ENCODE measurements at places on chromosomes 7 and 10.

GRCh38 chr7:159064816-159065510, 79.7 kb downstream of the VIPR2 start:
- DNase-seq: no peak

DNA sequence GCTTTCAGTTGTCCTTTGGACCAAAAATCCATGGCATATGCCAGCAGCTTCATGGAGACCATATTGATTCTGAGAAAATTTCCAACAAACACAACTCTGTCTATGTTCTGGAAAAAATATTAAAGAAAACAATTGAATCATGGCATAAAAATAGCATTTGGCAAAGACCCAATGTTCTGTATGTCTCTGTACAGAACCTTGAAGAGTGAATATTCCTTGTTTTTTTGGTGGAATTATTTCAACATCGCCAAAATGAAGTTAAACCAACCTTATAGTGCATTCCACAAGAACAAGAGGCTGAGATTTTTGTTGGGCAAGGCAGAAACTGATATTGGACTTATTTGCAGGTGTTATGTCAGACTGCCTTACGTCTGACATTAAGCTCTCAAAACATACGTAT, 53.3 kb upstream of the SLC16A12 start:
- DNase-seq: no peak

- DNase-seq: peak; percentile 64
Measured at GRCh38 chr7:115782696-115783490, 247.7 kb downstream of the TFEC start.

- DNase-seq: no peak
Measured at GRCh38 chr10:112302335-112302734, 19.1 kb downstream of the TECTB start.

DNA sequence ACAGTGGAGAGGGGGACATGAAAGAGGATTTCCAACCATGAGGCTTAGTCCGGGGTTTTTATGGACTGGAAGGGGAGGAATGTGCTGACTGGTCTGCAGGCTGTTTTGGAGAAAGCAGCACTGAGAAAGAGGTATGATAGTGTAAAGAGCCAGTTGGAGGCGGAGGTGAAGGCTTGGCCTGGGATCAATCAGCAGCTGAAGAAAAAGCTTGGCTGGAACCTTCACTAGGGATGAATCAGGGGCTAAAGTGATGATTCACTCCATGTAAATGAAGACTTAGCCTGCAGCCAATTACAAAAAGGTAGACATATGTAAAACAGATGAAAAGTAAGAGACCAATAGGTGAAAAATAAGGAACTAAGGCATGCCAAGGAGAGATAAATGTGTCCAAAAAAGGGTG, 1382.6 kb downstream of the GATA3 start:
- DNase-seq: no peak

GRCh38 chr10:33155720-33156638, 178.5 kb downstream of the NRP1 start:
- no peak for DNase-seq

DNA sequence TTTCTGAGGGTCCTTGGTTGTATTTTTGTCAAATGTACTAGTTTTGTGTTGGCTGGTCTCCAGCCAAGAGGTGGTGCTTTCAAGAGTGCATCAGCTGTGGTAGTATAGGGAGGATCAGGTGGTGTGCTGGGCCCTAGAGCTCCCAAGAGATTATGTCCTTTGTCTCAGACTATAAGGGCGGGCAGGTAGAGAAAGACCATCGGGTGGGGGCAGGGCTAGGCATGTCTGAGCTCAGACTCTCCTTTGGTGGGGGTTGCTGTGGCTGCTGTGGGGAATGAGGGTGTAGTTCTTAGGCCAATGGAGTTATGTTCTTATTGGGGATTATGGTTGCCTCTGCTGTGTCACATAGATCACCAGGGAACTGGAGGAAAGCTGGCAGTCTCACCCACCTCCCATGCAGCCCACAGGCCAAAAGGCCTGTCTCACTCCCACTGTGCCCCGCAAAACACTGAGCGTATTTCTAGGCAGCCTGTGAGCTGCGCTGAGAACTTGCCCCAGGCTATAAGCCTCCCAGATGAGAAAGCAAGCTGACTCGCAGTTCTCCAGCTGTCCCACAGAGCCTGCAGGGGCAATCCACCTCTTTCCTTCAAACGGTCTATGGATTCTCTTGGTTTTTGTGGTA, 1066.7 kb downstream of the GRM8 start:
- no peak for DNase-seq

GRCh38 chr7:117951691-117952280, 78.5 kb upstream of the CTTNBP2 start:
- no peak for DNase-seq

GRCh38 chr7:88203401-88203800, 16.4 kb downstream of the SRI start:
- no peak for DNase-seq

DNA sequence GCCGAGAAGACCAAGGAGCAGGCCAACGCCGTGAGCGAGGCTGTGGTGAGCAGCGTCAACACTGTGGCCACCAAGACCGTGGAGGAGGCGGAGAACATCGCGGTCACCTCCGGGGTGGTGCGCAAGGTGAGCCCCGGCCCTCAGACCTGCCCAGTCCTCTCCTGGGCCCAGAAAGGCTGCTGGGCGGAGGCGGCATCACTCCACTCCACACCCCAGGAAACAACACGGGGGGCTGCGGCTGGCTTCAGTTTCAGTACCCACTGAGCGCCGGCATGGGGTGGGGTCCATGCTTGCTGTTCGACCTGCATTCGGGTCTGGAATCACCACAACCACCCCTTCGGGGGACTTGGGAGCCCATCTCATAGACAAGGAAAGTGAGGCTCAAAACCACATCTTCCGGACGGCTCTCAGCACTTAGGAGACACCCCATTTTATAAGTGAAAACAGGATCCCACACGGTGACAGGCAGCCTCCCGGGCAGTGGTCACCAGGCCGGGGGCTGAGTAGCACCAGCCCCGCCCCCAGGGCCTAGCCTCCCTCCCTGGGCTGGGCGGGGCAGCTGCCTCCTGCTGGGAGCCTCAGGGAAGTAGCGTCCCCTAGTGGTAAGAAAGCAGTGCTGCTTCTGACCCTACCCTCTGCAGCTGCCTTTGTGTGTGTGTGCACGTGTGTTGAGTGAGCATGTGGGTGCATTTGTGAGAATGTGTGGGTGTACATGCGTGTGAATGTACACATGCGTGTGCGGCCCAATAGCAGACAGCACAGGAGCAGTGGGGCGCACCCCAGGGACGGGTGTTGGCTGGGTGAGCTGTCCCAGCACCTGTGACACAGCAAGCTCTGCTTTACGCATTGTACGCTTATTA, 1.8 kb downstream of the SNCG start:
- no peak for DNase-seq

- no peak for DNase-seq
Measured at GRCh38 chr7:96055717-96056116, 266.2 kb downstream of the SLC25A13 start.

GRCh38 chr10:95821720-95822119, 65.8 kb downstream of the ENTPD1 start:
- no peak for DNase-seq

GRCh38 chr10:86945361-86946212, 11.8 kb downstream of the MMRN2 start:
- DNase-seq: no peak

GRCh38 chr7:35725280-35725680, 30.3 kb upstream of the HERPUD2 start:
- no peak for DNase-seq

DNA sequence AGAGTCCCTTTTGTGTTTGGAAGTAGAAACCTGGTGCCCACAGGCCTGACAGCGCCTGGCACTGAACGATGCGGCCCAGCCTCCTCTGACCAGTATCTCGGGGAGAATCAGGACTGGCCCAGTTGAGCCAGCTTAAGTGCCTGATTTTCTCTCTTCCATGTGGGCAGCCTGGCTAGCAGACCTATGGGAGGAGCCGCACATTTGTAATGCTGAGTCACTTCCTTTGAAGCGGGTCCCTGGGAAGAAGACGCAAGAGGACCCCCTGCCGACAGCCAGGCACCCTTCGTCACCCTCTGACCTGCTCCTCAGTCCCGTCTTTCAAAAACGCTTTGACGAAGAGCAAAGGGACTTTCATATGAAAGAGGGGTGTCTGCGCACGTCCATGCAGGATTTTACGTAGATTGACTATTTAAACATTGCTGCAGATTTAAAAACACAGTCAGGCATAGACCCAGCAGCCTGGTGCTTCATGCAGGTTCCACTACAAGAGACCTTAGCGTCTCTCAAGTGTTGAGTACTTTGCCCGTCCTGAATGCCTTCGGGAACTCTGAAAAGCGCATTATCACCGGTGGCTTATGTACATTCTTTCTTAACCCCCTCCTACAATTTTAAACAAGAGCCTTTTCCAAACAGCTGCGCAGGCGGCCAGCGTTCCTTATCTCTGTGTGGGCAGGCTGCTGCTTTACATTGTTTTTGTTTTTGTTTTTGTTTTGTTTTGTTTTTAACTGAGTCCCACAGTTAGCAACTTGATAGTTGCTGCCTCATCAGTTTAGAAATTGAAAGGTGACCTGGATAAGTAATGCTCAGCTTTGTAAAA, 36.5 kb upstream of the AP5Z1 start:
- no peak for DNase-seq

GRCh38 chr10:22579826-22580225, 134.6 kb downstream of the PIP4K2A start:
- DNase-seq: no peak

DNA sequence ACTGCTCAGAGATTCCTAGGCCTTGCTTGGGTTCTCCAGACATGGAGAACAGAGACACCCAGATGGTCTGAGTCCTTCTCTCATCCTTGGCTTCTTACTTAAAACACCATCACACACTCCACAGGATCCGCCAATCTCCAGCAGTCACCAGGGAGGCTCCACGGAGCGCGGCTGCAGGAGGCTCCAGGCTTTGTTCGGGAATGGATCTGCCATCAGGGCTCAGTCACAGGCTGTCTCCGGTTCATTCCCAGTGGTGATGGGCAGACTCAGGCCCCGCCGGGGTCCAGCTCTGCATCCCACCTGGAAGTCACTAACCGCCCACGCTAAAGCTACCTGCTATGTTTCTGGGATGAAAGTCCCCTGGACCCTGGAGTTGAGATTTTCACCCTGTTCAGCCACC, 312.9 kb downstream of the TCERG1L start:
- no peak for DNase-seq

DNA sequence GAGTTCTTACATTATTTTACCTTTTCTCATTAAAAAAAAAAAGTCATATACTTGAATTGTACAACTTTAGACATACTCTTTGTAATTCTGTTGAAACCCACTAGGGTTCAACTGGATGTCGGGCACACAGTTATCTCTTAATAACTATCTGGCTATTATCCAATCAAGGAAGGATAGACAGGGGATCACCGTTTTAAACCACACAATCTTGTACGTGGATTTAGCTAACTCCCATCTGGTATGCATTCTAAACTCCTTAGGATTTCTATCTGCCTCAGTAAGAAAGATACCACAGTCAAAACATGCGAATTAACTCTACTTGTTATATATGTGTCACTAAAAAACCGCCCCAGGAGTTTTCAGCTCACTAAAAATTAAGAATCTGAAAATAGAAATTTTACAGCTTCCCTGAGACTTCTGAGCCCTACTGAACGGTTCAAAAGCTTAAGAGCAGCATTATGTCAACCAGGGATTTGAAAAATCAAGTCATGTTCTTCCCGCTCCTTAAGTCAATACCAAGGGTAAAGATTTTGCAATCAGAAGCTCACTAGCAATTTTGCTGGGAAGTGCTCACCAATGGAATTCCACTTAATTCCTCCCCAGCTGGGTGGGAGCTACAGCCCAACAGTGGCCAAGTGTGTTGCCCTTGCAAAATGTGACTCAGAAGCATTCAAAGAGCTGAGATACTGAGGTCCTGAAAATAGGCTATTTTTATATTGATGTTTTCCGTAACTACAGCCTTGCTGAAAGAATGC, 267.0 kb downstream of the FRMD4A start:
- no peak for DNase-seq

DNA sequence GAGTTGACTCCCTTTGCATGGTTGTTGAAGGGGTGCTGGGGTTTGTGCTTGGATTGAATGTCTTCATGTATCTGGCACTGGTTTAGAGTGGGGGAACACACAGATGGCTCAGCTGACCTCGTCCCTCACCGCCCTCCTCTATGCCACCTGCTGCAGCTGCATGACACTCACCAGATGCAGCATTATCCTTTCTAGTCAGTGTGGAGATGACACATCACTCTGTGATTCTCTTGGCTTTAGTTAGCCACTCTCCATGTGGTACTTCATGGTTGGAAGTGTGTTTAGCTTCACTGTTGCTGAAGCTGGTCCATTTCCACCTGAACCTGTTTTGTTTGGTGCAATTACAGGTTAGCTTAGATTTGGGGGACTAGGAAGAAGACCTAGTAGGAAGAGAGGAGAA, 56.3 kb upstream of the BMPER start:
- DNase-seq: no peak

DNA sequence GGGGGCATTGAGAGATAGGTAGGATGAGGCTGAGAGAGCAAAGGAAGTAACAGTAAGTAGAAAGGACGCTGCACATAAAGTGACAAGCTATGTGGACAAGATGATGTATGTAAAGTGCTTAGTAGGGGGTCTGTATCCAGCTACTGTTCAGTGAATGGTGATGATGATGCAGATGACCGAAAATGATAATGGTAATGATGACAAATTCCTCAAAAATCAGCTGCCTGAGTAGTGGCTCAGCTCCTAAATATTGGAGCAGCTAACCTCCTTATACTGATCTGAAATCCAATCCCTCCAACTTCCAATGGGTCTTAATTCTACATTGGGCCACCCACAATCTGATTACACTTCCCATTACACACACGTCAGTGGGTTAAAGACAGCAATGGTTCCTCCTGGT, 27.1 kb upstream of the KCNMA1 start:
- DNase-seq: no peak

Measured in renal cortex interstitium (tissue), 15 donors.